Type B pancreatic cell (in vitro differentiated cells): ENCODE measurements at places on chromosomes 7 and 10.

- peak; percentile 63 for DNase-seq
Observed at GRCh38 chr10:11437391-11438142, 173.9 kb downstream of the USP6NL start.

GRCh38 chr7:114916261-114916892, 5.5 kb upstream of the MDFIC start:
- DNase-seq, result no peak

GRCh38 chr10:127576740-127577161, 27.6 kb downstream of the NPS start:
- DNase-seq, result no peak

DNA sequence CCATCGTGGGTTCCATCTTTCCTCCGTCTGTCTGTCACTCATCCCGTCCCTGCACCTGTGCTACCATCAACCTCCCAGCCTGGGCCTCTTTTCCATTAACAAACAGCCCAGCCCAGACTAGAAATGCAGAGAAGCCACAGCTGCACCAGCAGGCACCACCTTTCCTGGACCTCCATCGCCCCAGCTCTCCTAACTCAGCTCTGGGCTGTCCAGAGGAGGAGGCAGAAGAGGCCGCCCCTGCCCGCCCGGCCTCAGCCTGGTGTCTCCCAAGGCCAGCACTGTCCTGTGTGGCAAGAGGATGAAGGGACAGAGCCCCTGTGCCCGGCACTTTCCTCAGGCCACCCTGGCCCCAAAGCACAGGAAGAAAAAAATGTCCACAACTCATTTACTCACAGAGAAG, 225.6 kb downstream of the PTPRN2 start:
- DNase-seq, result no peak

DNA sequence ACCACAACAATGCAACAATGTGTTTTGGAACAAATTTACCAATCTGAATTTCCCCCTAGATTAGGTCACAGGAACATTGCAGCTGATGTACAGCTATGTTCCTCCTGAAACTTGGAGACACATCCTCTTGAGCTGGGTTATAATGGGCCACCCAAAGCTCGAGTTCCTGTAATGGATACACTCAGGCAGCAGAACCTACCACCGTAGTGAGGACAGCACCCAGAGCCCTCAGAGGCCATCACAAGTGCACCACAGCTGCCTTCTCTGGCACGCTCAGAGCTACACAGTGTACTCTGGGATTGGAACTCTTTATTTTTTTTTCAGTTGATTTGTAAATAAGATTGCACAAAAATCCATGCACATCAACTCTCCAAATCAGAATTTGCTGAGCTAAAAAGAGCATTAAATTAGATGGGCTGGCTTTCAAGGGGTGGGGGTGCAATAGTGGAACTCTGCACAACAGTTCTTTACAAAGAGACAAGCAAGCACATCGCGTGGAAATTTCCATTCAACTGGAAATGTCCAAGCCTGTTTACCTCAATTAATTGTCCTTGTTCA, 56.7 kb downstream of the EGFR start:
- DNase-seq, result no peak

GRCh38 chr10:7265396-7266123, 145.3 kb downstream of the SFMBT2 start:
- DNase-seq, result no peak
